ENCODE measurements at places on chromosomes 3 and 15. TPM values are rescaled to one million over a fixed set of nuclear protein-coding genes. Genes with fewer than 3 reads are reported as not detected.

Gene ARF4
- 40.2 TPM for total RNA-seq

Gene GREM1
- not detected for total RNA-seq

Gene DNASE1L3
- not detected for total RNA-seq

Gene GUCA1C
- total RNA-seq = not detected

GRCh38 chr3:152339881-152340505 is 71.3 kb downstream of the MBNL1 start:
- peak; percentile 70 for DNase-seq

GRCh38 chr3:126081618-126082361 is 2.1 kb downstream of the SLC41A3 start:
- DNase-seq = peak; percentile 55

- DNase-seq = no peak
These were observed 166.2 kb downstream of the ADAMTS17 start for GRCh38 chr15:100175406-100176114.

GRCh38 chr3:151226088-151226563 is 23.1 kb upstream of the GPR171 start:
- DNase-seq = no peak

GRCh38 chr3:134697830-134698689 is 47.2 kb upstream of the KY start:
- DNase-seq = no peak

- DNase-seq = no peak
These were observed 32.8 kb downstream of the IFT57 start for GRCh38 chr3:108189440-108189839.

GRCh38 chr3:78986416-78987101 is 781.2 kb downstream of the ROBO1 start:
- no peak for DNase-seq

GRCh38 chr3:71726146-71726545 is 944 bp upstream of the EIF4E3 start:
- no peak for DNase-seq

DNA sequence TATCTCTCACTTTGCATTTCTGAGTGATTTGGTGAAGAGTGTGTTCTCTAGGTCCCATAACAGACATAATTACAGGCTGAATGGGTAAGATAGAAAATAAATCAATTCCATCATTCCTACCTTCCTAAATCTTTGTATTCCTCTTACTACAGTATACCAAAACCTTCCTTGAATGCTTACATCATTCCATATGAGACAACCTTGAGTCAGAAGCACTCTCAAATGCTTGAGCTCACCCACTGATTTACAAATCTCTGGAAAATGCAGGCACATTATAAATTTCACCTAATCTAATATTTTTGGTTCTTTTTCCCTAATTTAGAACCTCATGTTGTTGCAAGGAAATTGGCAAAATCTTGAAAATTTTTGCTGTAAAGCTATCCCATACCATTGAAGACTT is 239.1 kb downstream of the CBLB start:
- no peak for DNase-seq

- no peak for DNase-seq
These were observed 142.3 kb upstream of the RASGRP1 start for GRCh38 chr15:38706956-38707355.

DNA sequence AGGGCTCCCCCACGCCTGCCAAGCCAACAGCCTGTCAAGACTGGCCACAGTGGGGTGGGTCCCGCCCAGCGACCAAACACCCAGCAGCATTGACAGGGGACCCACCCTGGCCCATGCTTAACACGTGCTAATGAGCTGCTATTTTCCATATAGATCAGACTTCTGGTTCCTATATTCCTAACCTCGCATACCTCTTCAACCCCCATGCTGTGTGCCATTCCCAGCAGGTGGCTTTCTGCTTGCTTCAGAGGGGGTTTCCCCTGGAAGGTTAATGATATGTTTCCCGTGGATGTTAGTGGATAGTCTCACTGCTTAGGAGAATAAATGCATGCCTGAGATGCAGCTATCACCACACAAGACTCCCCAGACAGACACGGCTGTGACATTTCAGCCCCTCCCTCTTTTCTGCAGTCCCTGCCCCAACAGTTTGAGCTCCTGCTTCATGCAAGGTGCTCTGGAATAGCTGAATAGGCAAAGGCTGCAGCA is 37.9 kb upstream of the MGLL start:
- no peak for DNase-seq

- peak; percentile 80 for DNase-seq
These were observed 95.4 kb downstream of the HCN4 start for GRCh38 chr15:73273181-73274002.

Data from Karpas-422 (cell line).